Sigmoid colon (tissue), 7 donors: ENCODE measurements at places on chromosomes 3 and 15. TPM values are rescaled to one million over a fixed set of nuclear protein-coding genes. Genes with fewer than 3 reads are reported as not detected.

- no peak for DNase-seq
Observed at GRCh38 chr3:98326945-98327344, 26.7 kb upstream of the OR5K4 start.

- DNase-seq = no peak
Observed at GRCh38 chr15:74138642-74139041, 8.3 kb downstream of the ISLR2 start.

DNA sequence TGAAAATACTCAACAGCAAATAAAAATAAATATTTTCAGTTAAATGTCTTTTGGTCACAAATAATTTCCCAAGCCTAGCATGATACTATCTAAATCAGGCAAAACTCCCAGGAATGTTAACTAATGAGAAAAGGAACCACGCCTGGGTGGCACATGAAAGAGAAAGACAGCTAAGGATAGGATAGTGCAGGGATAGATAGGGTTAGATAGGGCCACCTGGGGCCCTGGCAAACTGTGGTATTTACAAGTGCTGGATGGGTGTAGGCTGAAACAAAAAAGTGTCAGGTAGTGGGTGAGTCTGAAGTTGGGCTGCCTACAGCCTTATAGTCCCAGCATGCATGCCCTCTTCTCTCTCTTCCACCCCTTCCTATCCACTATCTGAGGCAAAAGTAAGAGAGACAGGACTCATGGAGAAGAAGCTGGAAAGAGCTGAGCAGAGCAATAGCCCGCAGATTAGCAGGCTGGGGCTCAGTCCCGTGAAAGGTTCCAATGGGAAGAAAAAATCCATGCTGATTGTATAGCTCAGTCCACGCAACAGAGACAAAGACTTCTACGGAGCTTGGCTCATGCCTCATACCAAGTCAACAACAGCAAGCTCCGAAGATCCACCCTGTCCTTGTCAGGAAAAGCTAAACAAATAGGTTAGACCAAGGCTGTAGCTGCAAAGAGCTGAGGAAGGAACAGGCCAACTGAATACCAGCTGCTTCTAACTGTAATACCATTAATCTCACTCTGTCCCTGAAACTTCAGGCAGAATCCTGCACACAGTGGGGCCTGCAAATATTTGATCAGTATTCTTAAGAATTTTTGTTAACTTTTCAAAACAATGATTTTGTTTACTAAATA is 342.1 kb upstream of the ATP11B start:
- DNase-seq = no peak

Gene RUVBL1
- polyA plus RNA-seq = 12.0 TPM
